ENCODE measurements at places on chromosomes 1 and 21. TPM values are rescaled to one million over a fixed set of nuclear protein-coding genes. Genes with fewer than 3 reads are reported as not detected.
A peak's percentile ranks its signal among the peaks of the same experiment; 100 is the strongest.

DNA sequence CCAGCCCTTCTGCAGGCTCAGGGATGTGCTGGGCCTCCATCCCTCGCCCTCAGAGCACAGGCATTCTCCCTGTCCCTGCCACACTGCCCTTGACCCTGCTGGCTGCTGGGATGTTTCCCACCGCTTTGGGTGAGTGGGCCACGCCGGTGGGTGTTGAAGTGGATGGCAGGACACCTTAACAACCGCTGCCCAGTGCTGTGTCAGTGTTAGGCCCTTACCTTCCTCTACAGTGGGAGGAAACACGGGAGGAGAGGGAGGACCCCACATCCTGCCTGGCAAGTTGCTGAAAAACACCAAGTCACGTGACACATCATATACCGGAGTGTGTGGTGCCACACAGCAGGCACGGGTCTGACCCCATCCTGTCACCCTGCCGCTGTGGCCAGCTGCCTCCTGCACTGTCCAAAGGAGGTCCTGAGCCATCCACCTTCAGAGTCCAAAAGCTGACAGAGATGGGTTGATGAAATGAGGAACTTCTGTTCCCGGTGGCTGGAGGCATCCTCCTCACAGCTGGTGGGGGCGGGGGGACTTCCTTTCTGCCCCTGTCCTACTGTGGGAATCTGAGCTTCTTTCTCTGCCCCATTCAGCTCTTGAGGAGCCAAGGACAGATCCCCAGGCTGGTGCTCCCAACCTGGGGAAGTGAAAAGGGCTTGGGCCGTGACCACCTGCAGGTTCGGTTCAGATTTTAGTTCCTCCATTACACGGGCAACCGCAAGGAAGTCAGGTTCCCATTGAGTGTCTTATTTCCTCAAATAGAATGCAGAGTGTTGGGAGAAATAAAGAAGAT is 3.2 kb upstream of the THEMIS2 start:
- no peaks in the 10 kb centered on the region for H3K27me3 ChIP-seq
- H3K4me1 ChIP-seq: no peaks in the 10 kb centered on the region
- no peak overlapping the region for H3K4me3 ChIP-seq
- peak; percentile 32 for DNase-seq

Gene FPGT
- total RNA-seq: 5.2 TPM

Gene ETV3
- 36.4 TPM for total RNA-seq

Gene PLA2G2D
- not detected for total RNA-seq

Gene GBP3
- not detected for total RNA-seq

GRCh38 chr1:66944330-66945274 is 19.8 kb downstream of the MIER1 start:
- H3K4me1 ChIP-seq: no peaks in the 10 kb centered on the region
- DNase-seq: no peak
- peaks cover 21% of the 10 kb centered on the region for H3K36me3 ChIP-seq
- no peak overlapping the region for H3K27ac ChIP-seq
- H3K27me3 ChIP-seq: no peaks in the 10 kb centered on the region
- H3K4me3 ChIP-seq: no peak overlapping the region

DNA sequence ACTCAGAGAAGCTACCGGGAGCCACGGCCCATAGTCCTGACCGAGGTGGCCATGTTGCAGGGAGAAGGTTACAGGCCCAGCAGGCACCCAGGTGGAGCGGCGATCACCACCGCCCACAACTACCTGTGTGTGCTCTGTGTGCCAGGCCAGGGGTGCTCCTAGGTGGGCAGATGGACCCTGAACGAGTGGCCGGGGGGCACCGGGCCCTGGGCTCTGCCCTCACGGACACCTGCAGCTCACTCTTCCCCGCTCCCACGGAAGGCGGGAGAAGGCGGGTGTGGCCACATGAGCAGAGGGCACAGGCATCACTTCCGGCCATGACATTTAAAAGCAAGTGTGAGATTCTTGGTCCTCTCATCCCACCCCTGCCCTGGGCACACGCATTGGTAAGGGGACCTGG is 73.9 kb downstream of the MEGF6 start:
- no peaks in the 10 kb centered on the region for H3K4me1 ChIP-seq
- H3K27me3 ChIP-seq: no peaks in the 10 kb centered on the region
- DNase-seq: no peak
- H3K36me3 ChIP-seq: no peaks in the 10 kb centered on the region
